Activated T-helper 1 cell treated with anti-CD3 and anti-CD28 coated beads, Interleukin-2, amount 50 U/mL, for 16 hours (primary cell): ENCODE measurements at places on chromosomes 6 and 20.

DNA sequence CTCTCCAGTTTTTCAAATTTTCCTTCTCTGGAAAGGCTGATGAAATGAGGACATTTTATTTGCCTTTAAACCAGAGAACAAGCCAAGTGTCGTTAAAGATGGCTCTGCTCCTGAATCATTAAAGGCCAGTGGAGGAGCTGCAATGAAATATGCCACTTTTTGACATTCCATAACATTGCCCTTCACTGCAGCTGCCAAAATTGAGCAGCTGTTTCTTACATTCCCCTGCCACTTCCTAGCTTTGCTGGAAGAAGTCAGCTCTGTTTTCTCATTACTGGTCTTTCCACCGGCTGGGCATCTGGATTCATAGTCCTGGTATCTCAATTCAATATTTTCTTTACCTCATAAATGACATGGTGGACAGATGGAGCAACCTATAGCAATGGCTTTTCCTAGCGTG lies 45.5 kb upstream of the NRN1 start:
- no peak for DNase-seq

GRCh38 chr6:67160820-67161219 lies 1453.8 kb upstream of the EYS start:
- DNase-seq = no peak

- no peak for DNase-seq
Observed at GRCh38 chr6:134235937-134236751, 81.8 kb downstream of the SGK1 start.

DNA sequence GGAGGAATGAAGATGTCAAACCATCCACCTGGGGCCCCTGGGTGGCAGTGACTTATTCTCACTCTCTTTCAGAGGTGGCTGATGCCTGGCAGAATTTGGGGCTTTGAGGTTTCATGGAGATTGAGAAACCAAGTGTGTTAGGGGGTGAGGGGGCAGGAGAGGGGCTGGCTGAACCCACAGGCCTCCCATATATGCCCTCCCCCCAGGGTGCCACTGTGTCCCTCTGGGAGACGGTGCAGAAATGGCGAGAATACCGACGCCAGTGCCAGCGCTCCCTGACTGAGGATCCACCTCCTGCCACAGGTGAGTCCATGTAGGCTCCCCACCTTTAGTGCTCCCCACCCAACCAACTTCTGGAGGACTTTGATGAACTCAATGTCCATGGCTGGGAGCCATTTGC lies 7.6 kb downstream of the GLP1R start:
- no peak for DNase-seq

DNA sequence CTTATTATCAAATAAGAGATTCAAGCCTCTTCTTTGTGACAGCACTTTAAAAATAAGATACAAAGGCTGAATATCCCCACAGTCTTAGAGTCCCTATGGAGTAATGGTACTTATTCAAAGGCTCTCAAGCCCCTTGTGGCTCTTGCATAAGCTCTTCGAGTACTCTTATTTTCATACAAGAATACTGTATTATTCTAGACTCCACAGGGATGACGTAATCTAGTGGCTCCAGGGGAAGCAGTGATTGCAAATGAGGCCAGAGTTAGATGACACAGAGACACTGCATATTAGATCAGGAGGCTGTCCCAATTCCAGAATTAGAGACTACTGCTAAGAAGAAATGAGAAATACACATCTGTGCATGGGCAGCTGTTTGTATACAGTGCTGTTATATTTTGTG lies 1195.9 kb upstream of the MAP3K7 start:
- no peak for DNase-seq

DNA sequence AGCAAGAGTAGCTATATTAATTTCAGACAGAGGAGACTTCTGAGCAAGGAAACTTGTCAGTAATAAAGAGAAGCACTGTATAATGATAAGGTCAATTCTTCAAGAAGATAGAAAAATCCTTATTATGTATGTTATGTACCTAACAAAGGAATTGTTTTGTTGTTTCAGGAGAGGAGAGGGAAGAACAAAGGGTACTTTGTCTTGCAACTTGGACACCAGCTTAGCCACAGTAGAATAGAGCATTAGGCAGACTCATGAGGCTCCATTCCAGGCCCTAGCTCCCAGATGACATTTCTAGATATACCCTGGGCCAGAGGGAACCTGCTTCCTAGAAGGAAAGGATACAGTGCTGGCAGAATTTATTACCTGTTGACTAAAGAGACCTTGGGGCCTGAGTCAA lies 6.5 kb upstream of the NUS1 start:
- no peak for DNase-seq

GRCh38 chr6:157075549-157076450 lies 247.5 kb downstream of the TMEM242 start:
- no peak for DNase-seq

DNA sequence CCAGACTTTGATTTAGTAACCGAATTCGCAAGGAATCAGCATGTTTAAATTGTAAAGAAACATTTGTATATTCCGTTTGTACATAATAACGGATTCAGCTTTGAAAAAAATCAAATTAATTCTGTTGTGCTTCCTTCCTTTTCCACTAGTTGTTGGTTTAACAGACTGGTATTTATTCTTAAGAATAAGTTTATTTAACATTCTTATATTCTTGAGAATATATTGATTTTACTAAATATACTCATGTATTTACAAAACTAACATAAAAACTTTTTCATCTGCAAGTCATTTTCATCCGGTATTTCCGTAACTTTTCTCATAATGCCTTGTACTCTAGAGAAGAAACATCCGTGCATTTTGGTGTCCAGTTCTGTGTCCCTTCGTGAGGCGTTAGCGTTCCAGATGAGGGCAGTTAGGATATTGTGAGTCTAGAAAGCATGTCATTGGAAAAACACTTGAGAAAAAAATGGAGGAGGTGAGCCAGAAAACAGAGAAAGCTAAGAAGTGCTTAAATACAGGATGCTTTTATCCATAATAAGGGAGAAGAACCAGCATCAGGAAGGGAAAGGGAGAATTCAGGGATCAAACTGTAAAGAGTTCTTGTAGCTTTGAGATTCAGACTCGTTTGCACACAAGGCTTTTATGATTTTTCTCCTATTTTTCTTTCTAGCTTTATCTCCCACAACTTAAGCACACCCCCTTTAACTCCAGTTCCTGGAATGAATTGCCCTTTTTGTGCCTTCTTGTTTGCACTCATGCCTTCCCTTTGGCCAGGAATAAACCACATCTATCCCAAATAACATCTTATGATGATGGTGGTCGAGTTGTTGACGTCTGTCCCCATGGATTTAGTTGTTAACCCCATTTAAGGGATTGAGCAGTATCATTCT lies 1.8 kb downstream of the WRNIP1 start:
- no peak for DNase-seq

GRCh38 chr20:50194422-50194830 lies 3.8 kb downstream of the CEBPB start:
- DNase-seq = no peak

GRCh38 chr6:27547157-27548075 lies 74.5 kb upstream of the ZNF184 start:
- DNase-seq = no peak

GRCh38 chr6:115958958-115959357 lies 101.7 kb downstream of the FRK start:
- no peak for DNase-seq

DNA sequence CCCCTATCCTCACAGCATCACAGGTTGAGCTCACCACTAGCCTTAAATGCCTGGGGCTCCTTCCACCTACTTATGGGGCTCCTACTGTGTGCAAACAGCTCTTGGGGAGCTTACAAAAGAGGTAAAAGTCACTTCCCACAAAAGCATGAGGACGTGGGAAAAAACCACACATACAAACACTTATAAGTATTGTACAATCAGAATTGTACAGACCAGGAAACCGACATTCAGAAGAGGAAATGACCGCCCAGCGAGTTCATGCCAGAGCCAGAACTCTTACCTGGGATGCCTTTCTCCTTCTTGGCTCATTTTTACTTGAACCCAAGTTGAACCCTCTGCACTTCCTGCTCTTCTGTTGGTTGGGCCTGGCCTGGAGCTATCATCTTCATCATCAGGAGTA lies 6.3 kb upstream of the PPP1R16B start:
- DNase-seq = no peak

DNA sequence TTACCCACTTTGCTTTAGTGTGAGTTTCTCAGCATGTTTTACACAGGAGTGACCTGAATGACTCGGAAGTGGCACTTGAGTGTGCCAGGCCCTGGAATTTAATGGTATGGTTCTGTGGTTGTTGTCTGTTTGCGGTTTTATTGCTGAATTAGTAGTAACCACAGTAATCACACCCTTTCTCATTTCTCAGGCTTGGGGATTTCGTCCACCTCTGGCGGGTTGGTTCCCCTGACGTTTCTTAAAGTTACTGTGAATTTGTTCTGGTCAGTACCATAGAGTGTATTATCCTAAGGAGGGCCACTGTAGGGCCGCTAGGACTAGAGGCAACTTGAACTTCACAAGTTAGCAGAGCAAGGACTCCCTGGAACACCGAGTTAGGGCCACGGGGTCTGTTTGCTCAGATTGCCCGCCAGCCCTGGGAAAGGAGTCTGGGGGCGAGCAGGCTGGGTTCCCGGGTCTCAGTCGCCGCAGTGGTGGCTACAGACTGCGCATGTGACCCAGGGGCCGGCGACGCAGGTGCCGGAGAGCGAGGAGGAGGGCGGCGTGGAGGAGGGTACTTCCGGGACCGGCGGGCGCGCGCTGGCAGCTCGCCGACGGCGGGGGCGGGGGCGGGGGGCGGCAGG lies 546 bp upstream of the KLHL32 start:
- no peak for DNase-seq

GRCh38 chr20:64149141-64149540 lies 15.1 kb upstream of the MYT1 start:
- DNase-seq = no peak

DNA sequence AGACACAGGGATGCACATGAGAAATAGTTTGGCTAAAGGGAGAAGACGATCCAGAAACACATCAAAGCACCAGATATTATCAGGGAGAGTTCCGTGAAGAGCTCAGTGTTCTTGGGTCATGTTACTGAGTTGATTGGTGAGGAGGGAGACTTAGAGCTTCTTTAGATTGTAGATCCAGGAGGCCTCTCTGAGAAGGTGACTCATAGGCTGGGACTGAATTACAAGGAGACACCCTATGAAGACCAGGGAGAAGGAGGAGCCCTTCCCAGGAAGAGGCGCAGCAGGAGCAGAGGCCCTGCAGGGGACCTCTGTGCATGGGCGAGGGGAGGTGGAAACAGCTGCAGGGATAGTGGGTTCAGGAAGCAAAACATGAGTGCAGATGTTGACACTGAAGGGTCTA lies 196.5 kb downstream of the SLC24A3 start:
- DNase-seq = no peak

GRCh38 chr6:26021350-26022131 lies 58.9 kb downstream of the TRIM38 start:
- peak; percentile 71 for DNase-seq

- DNase-seq = no peak
Observed at GRCh38 chr20:59583428-59584277, 20.7 kb upstream of the PHACTR3 start.

DNA sequence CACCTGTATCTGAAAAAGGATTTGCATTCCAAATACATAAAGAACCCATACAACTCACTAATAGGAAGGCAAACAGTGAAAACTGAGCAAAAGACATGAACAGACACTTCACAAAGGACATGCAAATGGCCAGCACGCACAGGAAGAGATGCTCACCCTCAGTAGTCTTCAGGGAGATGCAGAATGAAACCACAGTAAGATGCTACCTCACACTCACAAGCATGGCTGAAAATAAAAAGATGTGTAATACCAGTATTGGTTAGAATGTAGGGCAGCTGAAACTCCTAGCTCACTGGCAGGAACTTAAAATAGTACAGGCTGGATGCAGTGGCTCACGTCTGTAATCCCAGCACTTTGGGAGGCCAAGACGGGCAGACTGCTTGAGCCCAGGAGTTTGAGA lies 64.6 kb downstream of the SNX5 start:
- DNase-seq = no peak

DNA sequence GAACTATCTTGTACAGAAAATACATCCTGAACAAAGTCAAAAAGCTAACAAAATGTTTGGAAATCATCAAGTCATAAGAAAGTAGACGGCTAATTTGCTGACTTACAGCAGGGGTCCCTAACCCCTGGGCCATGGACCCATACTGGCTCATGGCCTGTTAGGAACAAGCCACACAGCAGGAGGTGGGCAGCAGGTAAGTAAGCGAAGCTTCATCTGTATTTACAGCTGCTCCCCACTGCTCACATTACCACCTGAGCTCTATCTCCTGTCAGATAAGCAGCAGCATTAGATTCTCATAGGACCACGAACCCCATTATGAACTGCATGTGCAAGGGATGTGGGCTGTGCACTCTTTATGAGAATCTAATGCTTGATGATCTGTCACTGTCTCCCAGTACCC lies 115.5 kb downstream of the CDK19 start:
- DNase-seq = no peak

DNA sequence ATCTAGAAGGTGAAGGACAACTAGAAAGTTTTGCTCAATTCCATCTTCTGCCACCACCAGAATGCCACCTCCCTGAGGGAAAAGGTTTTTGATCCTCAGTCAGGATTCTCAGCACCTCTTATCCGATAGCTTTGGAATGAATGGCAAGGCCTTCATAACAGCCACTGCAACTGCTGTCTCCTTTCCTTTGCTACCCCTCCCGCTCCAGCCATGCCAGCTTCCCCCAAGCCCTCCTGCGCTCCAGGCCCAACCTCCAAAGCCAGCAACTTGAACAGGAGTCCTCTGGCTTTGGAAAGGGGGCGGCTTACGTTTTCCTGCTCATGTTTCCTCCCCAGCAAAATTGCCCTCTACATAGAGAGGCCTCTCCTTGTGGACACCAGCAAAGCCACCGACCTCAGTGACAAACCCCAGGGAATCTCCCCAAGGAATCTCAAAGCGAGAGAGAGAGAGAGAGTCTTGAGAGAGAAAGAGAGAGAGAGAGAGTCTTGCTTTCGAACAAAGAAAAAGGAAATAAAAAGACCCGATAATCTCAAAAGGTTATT lies 420 bp upstream of the BTN2A1 start:
- no peak for DNase-seq

DNA sequence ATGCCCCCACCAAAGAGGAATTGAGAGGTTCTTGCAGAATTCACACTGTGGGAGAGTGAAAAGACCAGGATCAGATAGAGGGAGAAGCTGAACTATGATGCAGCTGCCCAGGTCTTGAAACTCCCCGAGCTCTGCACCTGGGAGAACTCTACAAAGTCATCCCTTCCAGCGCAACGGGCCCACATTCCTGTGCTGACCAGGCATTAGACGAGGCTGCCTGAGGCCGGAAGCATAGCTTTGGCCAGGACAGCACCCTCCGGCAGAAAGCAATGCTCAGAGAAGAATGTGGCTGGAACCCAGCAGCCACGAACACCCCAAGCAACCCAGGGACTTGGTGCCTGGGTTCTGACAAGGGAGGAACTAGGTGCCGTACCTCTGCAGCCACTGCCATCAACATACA lies 281.5 kb upstream of the CDH4 start:
- DNase-seq = no peak

- DNase-seq = no peak
Observed at GRCh38 chr6:54206510-54206909, 95.3 kb downstream of the MLIP start.

DNA sequence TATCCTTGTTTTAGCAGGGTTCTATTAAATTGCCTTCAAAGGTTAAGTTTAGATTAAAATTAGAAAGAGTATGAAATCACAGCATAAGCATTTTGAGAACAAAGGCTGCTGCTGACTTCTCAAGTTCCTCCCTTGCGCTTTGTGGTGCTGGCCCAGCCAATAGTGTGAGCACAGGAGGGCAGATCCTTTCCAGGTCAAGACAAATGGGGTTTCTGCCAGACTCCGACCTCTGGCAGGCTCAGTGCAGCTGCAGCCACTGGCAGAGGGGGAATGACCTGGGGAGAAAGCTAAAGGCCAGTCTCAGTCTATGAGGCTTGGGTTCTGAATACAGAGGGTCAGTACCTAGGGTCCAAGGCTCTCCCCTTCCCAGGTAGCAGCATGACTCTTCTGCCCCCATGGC lies 27.0 kb downstream of the CLIC5 start:
- DNase-seq = no peak
